Tongue (tissue), 3 donors: ENCODE measurements at places on chromosomes 16 and 17. TPM values are rescaled to one million over a fixed set of nuclear protein-coding genes. Genes with fewer than 3 reads are reported as not detected.

DNA sequence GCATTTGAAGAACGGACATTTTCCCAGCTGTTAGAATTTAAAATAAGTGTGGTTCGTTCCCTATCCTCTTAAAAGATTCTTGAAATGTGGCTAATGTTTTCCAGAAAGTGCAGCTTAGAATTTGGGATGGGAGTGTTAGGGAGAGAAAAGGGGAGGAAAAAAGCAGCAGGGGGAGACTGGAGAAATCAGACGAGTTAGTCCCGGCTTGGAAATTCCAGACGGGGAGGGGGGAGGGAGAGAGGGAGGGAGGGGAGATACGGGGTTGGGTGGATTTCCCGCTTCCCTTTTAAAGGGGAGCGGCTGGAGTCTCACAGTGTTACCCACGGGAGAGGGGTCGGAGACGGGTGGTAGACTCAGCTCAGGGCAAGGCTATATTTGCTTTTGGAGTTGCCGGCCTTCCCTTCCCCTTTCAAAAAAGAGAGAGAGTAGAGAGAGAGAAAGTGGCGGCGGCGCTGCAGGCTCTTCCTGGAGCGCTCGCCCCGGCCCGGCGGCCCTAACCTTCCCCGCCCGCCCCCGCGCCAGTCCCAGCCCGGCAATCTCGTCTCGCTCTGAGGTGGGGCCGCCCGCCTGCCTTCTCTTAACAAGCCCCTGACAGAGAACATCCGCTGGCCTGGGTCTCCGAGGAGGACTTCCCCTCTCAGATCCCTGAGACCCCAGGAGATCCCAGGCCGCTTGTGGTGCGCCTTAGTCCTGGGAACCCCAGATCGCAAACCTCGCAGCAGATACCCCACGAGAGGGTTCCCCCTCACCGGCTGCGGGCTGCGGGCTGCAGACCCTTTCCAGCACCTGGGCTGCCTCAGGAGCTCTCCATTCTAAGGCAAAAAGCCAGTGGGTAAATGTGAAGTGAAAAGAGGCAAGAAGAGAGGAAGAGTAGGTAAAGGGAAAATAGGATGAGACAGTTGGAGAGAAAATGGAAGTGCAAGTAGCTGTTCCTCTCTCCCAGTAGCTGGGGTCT lies 6.6 kb downstream of the IGF2BP1 start:
- DNase-seq, result peak; percentile 75

GRCh38 chr16:19384656-19385055 lies 33.0 kb upstream of the TMC5 start:
- DNase-seq, result no peak

GRCh38 chr16:51153577-51154031 lies 2.5 kb upstream of the SALL1 start:
- DNase-seq, result peak; percentile 28

- peak; percentile 84 for DNase-seq
These were observed 6.3 kb downstream of the CSF3 start for GRCh38 chr17:40021451-40021971.

DNA sequence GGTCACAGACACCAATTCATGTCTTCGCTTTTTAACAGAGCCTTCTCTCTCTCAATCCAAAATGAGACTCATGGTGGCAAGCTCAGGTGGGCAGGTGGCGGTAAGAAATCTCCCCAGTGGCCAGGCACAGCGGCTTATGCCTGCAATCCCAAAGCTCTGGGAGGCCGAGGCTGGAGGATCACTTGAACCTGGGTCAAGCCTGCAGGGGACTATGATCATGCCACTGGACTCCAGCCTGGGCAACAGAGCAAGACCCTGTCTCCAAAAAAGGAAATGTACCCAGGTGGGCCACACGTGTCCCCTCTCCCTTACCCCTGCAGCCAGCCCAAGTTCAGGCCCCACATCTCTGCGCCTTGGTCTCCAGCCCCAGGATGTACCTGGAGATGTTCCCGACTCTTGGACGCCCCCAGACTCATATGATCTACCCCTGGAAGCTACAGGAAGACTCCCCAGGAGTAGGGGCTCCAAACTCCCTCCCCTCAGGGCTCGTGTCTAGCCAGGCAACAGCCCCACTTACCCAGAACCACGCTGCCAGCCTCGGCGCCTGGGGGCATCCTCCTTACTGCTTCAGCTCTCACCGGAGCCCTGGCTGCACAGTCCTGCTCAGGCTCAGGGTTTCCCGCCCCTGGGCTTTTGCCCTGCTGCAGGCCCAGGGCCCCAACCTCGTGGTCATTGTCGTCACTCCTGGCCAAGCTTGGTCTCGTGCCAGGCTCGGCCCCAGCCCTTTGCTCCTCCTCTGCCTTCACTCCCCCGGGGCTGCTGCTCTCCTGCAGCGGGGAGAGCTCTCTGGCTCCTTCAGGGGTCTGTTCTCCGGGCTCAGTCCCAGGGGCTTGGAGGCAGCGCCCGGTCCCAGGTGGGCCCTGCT lies 16.2 kb downstream of the MYLK3 start:
- DNase-seq, result no peak

ADAM11 gene
- total RNA-seq, result 0.72 TPM

IL17C gene
- not detected for total RNA-seq

ABCC11 gene
- total RNA-seq, result 0.41 TPM

PROCA1 gene
- total RNA-seq, result 0.21 TPM

TCAP gene
- total RNA-seq, result 608 TPM
